Stimulated activated CD4-positive, alpha-beta T cell treated with anti-CD3 and anti-CD28 coated beads, Interleukin-15, amount 100 ng/mL, for 1 hour (primary cell): ENCODE measurements at places on chromosomes 1 and 21.

GRCh38 chr1:168497376-168497950 lies 46.3 kb downstream of the XCL2 start:
- DNase-seq, result no peak

- no peak for DNase-seq
These were observed 34.6 kb upstream of the DNAH14 start for GRCh38 chr1:224894915-224895314.

GRCh38 chr1:65759516-65759915 lies 33.2 kb upstream of the PDE4B start:
- no peak for DNase-seq

GRCh38 chr1:196271212-196271947 lies 336.9 kb downstream of the KCNT2 start:
- no peak for DNase-seq

GRCh38 chr1:172460177-172460576 lies 16.3 kb upstream of the PIGC start:
- no peak for DNase-seq

DNA sequence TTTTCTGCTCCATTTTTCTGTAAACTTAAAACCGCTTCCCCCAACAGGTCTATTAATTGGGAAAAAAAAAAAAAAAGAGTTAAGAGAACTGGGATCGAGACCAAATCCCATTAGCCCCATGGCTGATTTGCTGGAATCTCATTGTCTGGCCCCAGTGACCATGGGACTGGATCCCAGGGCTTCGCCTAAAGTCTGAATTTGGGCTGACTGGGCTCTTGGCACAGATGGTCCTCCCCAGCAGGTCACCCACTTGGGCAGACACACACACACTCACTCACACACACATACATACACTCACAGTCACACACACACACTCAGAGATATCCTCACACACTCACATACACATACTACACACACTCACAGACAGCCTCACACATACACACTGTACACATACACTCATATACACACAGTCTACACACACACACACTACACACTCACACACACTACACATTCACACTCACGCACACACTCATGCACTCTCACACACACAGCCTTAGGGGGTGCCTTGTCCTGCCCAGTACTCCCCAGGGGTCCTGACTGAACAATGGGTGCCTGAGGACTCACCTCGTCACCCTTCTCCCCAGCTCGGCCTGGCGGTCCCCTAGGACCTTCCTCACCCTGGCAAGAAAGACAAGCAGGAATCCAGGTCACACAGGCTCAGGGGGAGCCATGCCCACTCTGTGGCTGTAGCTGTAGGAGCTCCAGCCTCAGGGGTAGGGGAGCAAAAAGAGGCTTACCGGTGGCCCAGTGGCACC lies 7.5 kb downstream of the COL9A2 start:
- no peak for DNase-seq

- DNase-seq, result no peak
These were observed 294.1 kb downstream of the BRINP3 start for GRCh38 chr1:190183588-190183987.

GRCh38 chr1:84166797-84167196 lies 22.7 kb downstream of the PRKACB start:
- no peak for DNase-seq

GRCh38 chr1:177106614-177107365 lies 57.7 kb downstream of the ASTN1 start:
- DNase-seq, result no peak

DNA sequence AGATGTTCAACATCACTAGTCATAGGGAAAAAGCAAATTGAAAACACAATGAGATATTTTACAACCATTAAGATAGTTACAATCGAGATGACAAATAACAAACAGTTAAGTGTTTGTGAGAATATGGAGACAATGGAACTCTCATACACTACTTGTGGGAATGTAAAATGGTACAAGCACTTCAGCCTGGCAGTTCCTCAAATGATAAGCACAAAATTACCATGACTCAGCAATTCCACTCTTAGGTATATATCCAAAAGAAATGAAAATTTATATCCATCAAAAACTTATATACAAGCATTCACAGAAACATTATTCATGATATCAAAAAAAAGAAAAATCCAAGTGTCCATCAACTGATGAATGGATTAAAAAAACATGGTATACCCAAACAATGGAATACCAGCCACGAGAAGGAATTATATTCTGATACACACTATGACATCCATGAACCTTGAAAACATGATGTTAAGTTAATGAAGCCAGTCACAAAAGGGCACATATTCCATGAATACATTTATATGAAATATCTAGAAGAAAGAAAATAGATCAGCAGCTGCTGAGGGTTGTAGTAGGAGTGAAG lies 76.4 kb downstream of the EVI5 start:
- no peak for DNase-seq

DNA sequence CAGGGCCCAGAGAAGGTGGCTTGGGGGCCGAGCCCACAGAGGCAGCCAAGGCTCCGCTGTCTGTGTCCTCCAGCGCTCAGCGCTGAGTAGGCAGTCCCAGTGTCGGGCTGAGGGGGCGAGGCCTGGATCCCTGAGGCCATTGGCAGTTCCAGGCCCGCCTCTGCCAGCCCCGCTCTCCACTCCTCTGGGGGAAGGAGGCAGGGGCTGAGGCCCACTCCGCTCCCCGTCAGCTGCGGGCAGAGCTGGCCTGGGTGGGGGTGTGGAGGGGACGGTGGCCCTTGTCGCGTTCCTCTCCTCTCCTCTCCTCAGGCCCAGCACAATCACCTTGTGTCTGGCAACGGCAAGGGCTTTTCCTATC lies 132.8 kb downstream of the CASZ1 start:
- no peak for DNase-seq

GRCh38 chr1:65581119-65581518 lies 160.7 kb downstream of the LEPR start:
- DNase-seq, result no peak

DNA sequence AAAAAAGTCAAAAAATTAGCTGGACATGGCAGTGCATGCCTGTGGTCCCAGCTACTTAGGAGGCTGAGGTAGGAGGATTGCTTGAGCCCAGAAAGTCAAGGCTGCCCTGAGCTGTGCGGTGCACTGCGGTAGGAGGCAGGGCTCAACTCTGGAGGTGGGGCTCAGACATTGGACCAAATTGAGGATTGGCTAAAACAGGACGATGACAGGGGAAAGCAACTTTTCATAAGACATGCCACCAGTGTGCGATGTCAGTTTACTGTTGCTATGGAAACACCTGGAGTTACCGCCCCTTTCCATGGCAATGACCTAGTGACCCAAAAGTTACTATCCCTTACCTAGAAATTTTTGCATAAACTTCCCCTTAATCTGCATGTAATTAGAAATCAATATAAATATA lies 85.3 kb downstream of the DISP3 start:
- DNase-seq, result no peak

DNA sequence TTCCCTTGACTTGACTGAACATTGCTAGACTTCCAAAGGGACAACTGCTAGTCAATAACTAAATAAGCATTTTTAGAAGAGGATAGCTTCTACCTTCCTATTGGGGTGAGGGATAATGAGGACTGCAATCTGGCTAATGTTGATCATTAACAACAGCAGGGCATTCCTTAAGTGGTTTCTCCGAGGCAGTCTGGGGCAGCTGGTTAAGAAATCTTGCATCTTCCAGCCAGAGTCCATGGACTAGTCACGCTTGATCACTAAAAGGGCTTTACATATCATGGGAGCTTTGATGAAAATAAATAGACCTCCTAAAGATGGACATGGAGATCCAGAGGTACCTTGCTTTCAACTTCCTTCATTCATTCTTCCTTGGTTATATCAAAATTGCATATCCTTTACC lies 329.4 kb upstream of the ESRRG start:
- DNase-seq, result no peak

DNA sequence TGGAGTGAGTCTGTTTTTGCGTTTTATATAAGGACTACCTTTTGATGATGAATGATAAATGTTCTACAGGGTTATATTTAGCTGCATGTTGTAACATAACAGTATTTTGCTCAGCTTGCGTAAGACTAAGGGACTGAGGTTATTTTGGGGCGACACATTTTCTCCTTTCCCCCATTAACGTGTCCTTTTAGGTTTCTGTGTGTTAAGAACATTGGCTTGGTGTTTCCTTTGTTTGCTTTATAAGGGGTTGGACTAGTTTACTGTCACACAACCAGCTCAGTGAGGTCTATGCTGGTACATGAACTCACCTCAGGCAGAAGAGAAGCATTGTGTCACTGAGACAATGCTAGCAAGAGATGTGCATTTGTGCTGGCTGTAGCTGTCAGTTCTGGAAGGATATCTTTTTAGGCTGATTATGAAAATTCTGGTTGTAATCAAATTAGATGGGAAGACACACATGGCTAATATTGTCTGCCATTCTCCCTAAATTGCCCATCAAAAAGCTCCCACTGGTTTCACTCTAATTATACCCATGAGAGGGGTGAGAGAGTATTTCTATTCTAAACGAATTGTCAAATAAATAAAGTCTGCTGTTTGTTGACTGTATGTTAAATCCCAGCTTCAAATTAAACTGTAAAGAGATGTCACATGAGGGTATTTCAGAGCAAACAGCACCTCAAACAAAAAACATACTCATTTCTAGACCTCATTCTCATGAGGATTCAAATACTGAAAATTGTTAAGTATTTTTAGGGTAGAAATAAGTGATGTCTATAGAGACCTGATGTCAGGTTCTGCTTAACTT lies 62.6 kb downstream of the CDC14A start:
- DNase-seq, result no peak

GRCh38 chr1:69196071-69196470 lies 371.7 kb upstream of the LRRC7 start:
- DNase-seq, result no peak

- DNase-seq, result no peak
These were observed 125.3 kb downstream of the DNM3 start for GRCh38 chr1:171966426-171967220.

DNA sequence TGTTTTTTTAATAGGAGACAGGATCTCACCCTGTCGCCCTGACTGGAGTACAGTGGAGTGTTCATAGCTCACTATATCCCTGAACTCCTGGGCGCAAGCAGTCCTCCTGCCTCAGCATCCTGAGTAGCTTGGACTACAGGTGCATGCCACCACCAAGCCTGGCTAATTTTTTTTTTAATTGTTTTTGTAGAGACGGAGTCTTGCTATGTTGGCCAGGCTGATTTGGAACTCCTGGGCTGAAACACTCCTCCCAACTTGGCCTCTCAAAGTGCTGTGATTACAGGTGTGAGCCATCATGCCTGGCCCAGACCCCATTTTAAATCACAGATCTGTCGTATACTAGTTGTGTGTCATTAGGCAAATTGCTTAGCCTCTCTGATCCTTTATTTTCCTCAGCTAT lies 161.1 kb downstream of the DYRK1A start:
- no peak for DNase-seq

- DNase-seq, result no peak
These were observed 41.2 kb downstream of the RSPH1 start for GRCh38 chr21:42454786-42455185.

GRCh38 chr1:73953186-73953585 lies 244.8 kb downstream of the LRRIQ3 start:
- DNase-seq, result no peak

DNA sequence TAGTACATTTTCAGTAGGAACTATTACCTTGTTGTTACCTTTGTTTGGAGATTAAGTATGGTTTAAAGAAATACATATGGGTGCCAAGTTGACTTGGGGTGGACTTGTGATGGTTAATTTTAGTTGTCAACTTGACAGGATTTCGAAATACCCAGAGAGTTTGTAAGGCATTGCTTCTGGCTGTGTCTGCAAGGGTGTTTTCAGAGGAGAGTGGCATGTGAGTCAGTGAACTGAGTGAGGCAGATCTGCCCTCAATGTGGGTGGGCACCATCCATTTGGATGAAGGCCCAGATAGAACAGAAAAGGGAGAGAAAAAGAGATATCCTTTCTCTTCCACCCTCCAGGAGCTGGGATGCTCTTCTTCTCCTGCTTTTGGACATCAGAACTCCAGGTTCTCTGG lies 315.5 kb downstream of the GPATCH2 start:
- DNase-seq, result no peak

DNA sequence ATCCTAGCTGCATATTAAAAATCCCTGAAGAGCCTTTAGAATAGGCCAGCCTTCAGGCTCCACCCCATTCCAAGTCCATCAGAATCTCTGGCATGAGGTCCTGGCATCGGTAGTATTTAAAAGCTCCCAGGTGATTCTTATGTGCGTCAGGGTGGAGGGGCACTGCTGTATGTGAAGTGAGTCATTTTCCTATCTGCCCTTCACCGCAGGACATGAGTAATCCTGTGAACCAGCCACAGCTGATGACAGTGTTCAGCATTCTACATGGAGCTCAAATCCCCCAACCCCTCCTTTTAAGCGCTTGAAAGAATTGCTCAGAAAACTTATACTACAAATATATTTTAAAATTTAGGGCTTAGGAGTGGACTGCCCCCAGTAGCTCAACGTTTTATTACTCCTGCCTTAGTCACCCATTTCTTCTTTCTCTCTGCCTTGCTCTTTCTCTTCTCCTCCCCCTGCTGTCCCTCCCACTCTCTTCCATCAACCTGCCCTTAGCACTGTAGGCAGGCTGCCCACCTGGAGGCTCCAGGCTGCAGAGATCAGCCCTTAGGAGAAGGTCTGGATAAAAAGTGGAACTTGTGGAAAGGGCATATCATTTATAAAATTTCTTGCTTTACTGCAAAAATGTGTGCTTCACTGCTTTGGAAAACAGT lies 73.8 kb upstream of the ZNF281 start:
- no peak for DNase-seq

DNA sequence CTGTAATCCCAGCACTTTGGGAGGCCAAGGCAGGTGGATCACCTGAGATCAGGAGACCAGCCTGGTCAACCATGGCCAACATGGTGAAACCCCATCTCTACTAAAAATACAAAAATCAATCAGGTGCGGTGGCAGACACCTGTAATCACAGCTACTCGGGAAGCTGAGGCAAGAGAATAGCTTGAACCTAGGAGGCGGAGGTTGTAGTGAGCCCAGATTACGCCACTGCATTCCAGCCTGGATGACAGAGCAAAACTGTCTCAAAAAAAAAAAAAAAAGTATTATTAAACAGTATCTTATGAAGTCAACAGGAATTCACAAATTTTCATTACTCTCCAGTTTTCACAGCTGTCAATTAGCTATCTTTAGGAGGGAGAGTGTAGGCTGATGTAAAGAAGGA lies 3.8 kb downstream of the ACBD6 start:
- DNase-seq, result no peak

DNA sequence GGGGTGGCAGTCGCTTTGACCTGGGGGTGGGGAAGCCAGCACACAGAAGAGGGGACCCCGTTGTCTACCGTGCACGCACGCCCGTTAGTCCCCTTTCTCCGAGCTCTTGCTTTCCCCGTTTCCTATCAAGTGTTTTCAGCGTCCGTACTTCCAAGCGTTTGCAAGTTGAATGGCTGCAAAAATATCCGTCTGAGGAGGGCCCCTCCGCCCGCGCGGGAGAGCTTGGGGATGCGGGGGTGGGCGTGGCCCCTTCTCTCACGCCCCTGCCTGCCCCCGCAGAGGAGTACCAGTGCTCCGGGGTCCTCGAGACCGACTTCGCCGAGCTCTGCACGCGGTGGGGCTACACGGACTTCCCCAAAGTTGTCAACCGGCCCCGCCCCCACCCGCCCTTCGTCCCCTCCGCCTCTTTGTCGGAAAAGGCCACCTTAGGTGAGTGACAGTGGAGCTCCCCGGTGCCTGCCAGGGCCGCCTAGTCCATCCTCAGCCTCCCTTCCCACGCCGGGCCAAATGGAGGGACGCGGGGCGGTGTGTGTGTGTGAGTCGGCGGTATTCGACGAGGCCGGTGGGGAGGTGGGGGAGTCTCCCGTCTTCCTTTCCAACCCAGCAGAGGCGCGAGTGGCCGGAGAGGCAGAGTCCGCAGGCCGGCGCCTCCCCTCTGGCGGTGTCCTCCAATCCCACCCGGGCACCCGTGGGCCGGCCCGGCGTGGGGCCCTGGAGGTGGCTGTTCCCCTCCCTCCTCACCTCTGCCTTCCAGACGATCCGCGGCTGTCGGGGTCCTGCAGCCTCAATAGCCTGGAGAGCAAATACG lies 3.4 kb downstream of the LRRC71 start:
- DNase-seq, result no peak
